SJSA1 (cell line): ENCODE measurements at places on chromosomes 7 and 10.

DNA sequence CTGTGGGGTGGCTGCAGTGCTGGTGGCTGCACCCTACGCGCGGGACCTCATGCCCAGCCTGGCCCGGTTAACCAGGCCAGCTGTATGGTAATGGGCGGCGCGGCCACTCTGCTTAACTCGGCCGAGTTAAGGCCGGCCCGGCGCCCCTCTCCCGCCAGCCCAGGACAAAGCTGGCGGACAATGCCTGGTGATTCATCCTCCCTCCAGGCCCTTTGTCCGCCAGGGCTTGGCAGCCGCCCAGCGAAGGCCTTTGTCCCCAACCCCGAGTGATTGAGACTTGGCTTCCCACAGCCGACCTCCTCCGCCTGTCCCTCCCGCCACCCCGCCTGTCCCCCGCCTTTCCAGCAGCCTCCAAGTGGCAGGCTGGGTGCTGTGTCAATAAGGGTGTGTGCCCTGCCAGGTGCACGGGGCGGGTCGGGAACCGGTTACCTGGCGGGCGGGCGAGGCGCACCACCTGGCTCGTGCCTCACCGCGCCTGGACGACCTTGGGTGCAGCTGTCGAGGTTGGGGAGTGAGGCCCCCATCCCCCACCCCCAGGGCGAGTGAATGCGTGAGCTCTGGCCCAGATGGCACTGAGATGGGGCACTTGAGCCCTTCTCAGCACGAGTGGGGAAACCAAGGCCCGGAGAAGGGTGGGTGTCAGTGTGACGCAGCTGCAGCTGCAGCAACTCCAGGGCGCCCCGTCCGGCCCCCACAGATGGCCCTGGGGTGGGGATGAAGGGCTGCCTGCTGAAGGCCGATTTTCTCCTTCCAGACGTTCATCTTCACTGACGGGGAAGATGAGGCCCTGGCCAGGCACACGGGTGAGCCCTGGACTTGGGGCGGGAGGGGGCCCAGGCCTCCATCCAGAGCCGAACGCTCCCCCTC, 4.6 kb downstream of the LFNG start:
- DNase-seq, result peak; percentile 88

GRCh38 chr10:72263613-72264241, 10.0 kb upstream of the DDIT4 start:
- no peak for DNase-seq

- DNase-seq, result no peak
Measured at GRCh38 chr10:43127442-43127841, 10.8 kb upstream of the CSGALNACT2 start.

DNA sequence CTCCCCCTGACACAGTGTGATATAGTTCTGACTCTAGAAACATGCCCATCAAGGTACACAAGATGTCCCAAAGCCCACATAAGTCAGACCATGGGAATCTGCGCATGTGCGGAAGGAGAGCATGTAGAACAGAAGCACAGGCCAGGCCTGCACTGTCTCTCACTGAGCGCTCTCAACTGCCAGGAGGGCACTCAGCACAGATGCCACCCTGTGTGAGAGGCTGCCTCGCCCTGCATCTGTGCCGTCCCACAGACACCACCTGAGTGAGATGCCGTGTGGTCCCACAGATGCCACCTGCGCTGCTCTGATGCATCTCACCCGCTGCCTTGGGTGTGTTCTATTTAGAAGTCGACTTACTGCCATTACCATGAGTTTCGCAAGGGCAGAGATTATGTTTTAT, 98.4 kb downstream of the VOPP1 start:
- no peak for DNase-seq

GRCh38 chr10:29212597-29212996, 76.3 kb upstream of the LYZL1 start:
- DNase-seq, result no peak

DNA sequence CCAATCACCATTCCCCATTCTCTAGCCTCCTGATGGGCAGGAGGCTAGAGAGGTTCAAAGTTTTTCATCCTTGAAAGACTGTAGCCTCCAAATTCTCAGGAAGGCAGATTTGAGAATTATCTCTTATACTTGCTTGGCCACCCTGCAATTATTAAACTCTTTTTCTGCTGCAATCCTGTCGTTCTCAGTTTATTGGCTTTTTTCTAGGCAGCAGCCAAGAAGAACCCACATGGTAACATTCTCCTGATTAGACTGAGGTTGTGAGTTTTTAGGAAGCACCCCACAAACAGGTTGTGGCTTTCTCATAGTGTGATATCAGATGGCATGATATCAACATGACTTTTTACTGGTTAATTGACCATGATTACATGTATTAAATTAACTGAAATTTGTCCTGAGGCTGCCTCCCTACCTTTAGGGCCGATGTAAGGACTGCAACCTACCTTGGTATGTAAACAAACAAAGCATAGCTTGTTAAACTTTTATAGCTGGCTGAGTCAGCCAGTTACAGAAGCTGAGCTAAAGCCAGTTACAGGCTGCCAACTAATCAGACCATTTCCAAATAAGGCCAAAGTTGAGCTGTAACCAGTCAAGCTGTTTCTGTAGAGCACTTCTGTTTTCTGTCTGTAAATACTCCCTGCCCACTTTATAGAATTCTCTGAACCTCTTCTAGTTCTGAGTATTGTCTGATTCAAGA, 3.2 kb upstream of the ZNF248 start:
- no peak for DNase-seq

- no peak for DNase-seq
Measured at GRCh38 chr7:155913291-155913690, 101.0 kb upstream of the SHH start.

DNA sequence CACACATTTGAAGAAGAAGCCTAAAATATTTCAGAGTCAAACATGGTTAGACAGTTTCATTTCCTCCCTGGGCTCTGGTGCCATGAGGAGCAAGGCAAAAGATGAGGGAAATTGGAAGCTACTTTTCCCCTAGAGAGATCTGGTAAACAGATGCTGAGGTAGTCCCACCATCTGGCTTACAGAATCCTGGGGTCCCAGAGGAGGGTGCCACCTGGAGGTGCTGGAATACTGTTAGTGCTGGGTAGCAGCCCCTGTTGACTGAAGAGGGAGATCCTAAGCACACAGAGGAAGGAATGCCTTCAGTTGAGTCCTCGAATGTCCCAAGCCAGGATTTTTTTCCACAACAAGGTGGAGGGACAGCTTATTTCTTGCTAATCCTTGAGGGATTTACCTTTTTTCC, 160.1 kb downstream of the FZD1 start:
- no peak for DNase-seq

GRCh38 chr10:122490268-122490667, 28.9 kb downstream of the HTRA1 start:
- DNase-seq, result no peak

GRCh38 chr7:151590850-151591771, 71.4 kb upstream of the RHEB start:
- DNase-seq, result no peak

DNA sequence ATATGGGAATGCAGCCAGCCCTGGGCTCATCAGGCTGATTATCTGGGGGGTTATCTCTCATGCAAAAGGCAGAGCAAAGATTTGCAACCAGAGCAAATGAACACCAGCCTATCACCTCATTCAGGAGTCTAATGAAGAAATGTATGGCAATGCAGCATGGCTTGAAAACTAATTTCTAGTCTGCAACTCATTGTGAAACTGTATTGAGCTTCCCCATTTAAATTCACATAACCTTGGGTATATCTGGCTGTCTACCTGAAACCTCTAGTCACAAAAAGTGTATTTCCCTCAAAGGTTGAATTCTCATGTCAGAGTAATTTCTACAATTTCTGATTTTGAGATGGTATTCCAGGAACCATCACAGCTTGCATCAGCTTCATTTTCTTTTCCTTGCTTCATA, 240.0 kb downstream of the SDHAF3 start:
- no peak for DNase-seq

DNA sequence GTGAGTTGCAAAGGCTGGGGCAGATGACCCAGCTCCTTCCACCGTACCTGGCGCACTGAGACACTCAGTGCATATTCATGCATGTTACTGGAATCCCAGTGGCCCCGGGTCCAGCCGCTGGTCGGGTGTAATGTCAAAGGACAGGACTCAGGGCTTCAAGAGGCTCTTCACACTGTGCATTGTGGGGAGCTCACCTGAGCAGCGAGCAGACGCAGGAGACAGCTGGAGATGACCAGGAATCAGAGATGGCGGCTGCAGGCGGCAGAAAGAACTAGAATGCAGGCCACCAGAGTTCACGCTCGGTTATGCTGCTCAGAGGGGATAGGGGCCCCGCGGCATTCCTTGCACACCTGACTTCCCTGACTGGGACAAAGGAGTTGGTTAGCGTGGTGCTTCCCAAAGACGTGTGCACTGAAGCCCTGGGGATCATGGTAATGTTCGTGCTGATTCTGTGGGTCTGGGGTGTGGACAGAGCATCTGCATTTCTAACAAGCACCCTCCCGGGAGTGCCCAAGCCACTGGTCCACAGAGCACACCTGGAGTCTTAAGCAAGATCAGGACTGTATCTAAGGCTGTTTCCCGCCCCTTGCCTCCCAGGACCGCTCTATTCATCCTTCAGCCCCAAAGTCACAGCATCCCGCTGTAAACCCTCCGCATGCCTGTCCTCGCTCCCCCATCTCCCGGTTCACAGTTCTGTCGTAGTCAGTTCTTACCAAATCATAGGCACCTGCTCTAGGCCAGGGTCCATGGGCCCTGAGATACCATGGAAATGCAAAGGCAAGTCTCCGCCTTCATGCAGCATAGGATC, 71.0 kb downstream of the MKI67 start:
- DNase-seq, result no peak

DNA sequence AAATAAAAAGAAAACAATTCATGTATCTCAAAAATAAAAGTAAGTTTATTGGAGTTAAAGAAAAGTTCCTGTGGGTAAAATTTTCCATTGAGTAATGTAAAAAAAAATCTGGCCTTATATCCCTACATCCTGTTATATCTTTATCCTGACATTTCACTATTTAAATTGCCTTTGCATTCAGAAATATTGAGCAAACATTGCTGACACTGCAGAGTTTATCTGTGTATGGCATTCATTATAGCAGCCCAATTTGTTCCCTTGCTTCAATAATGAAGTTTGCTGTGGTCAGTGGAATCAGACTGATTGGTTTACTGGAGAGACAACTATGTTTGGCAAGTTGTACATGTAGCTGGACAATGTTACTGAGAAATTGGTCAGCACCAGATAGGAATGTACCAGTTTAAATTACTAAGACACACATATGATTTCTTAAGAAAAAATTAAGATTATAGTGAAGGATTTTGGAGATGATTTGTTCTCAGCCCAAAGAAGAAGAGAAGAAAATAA, 271.7 kb downstream of the ANKRD7 start:
- DNase-seq, result no peak

DNA sequence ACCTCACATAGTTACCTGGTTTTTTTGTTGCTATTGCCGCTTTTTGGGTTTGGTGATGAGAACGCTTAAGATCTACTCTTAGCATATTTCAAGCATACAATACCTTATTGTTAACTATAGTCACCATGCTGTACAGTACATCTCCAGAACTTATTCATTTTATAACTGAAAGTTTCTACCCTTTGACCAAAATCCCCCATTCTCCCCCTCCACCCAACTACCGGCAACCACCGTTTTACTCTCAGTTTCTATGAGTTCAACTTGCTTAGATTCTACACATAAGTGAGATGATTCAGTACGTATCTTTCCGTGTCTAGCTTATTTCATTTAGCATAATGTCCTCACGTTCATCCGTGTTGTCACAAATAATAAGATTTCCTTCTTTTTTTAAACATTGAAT, 86.7 kb upstream of the IL6 start:
- DNase-seq, result no peak

- no peak for DNase-seq
Measured at GRCh38 chr7:2522780-2523433, 3.3 kb downstream of the LFNG start.

DNA sequence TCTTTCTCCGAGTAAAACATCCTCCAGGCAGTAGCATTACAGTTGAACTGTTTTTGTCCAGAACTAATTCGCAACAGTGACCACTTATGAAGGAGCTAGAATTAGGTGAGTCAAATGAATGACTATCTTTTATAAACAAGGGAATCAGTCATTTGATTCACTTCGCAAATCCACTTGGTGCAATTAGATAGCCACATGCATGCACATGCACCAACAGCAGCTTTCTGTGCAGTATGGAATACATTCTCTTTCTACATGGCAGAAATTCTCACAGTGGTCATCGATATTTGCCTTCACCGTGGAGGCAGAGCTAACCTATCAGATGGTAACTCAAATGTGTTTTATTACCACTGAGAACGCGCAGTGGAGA, 118.8 kb downstream of the CDK6 start:
- DNase-seq, result no peak

DNA sequence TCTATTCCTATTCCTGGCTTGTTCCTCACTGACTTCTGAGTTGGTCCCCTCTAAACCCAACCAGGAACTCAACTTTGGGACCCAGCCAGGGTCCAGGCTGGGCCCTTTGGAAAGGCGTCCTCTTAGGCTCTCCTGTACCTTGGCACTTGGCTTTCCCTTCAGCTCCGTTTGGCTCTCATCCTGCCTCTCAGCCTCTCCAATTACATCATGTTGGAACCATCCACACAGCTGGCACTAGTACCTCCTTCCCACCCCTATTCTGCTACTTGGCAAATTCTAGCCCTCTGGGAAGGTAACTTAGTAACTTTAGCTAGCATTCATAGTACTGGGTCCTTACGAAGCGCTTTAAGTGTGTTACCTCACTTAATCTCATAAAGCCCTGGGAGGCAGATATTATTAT, 205.3 kb upstream of the HABP2 start:
- no peak for DNase-seq

DNA sequence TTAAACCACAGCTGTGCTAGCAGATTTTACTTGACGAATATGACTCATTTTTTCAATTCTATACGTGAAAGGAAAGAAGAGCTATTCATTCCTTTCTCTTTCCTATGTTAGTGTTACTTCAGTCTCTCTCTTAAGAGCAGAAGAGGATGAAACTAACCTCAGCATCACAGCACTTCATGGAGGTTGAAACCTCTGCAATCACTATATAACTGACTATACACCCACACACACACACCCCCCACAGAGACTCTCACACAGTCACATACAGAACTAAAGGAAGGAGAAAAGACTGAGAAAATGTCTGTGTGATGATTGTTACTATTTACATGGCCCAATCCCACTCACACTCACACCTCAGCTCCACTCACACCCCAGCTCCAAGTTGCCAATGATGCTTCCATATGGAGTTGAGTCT, 104.2 kb downstream of the KIF20B start:
- no peak for DNase-seq

DNA sequence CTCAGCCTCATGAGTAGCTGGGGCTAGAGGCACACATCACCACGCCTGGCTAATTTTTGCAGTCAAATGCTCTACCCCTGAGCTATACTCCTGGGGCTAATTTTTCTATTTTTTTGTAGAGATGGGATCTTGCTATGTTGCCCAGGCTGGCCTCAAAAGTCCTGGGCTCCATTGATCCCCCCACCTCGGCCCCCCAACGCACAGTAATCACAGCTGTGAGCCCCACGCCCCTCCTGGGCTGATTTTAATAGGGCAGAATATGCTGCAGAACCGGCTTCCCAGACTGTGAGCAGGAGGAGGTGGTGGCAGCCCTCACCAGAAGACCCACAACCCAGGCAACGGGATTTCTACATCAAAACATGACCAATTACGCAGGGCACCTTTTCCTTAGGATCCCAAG, 15.2 kb downstream of the BRAT1 start:
- no peak for DNase-seq

GRCh38 chr7:7920481-7920880, 48.1 kb upstream of the GLCCI1 start:
- no peak for DNase-seq
